T-cell (primary cell): ENCODE measurements at places on chromosomes 2 and 18.

DNA sequence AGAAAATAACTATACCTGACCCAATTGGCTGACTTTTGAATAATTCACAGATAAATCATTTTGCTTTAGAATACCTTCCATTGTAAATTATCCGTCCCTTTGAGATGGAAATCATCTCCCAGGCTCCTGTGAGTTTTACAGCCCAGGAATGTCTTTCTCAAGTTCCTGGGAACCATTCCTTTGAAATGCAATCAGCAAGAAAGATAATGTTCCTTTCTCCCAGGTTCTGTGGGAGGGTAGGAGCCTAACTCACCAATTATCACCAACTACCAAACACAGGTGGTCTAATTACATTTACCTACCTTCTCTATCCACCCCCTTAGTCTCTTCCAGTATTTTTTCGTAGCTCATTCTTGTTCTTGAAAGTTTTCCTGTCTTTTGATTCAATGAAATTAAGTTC lies 1016.0 kb downstream of the SOCS6 start:
- no peak for DNase-seq

DNA sequence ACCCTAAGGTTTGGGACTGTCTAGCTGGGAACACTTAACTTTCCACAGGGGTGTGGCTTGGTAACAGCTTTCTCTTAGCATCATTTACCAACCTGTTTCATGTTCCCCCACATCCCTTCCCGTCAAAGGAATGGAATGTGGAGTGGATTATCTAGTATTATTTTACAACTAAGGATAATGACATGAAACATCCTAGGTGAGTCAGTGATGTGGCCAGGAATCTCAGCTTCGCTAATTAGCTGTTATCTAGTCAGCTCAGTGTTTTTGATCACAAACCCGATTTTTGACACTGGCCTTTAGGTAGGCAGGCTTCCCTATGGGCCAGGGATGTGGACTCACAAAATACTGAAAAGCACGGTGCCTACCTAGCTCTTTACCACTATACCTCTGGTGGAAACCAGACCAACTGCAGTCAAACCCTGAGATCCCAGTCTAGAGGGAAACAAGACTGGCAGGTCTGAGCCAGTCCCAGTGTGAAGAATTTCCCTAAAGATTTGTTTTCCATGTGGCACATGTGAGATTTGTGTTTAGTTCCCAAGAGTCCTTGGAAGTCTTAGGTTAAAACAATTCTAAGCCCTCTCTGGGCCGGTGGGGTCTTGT lies 2.8 kb upstream of the NRP2 start:
- DNase-seq, result no peak

DNA sequence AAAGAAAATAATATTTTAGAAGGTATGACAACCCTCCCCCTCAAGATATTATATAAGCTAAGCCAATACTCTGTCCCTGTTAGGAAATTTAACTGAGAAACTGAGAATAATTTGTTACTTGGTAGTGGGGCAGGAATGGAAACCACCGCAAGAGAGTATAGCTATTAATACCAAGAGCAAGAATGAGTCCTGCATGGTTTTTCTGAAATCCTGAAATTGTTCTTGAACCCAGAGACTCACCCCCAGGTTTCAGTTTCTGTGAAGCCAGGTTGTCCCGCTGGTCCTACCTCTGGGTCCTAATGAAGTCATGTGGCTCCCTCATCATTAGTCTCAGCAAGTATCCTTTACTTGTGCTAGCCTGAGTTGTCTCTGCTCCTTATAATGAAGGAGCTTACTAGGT lies 671.0 kb upstream of the ACVR2A start:
- DNase-seq, result no peak

GRCh38 chr2:1665761-1666505 lies 78.4 kb downstream of the PXDN start:
- no peak for DNase-seq

- DNase-seq, result no peak
Measured at GRCh38 chr18:42798606-42799170, 316.8 kb downstream of the RIT2 start.

- DNase-seq, result no peak
Measured at GRCh38 chr2:88038263-88039105, 17.1 kb downstream of the KRCC1 start.

DNA sequence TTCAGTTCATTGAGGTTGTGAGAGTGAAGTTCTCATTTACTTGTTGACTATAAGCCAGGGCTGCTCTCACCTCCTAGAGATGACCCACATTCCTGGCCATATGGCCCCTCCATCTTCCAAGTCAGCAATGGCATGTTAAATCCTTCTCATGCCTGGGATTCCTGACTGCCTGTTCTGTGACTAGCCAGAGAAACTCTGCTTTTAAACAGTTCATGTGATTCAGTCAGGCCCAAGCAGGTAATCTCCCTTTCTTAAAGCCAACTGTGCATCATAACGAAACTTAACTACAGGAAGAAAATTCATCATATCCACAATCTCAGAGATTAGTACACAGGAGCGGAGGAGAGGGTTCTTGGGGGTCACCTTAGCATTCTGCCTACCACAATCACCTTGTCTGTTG lies 11.5 kb downstream of the DPP4 start:
- DNase-seq, result no peak

DNA sequence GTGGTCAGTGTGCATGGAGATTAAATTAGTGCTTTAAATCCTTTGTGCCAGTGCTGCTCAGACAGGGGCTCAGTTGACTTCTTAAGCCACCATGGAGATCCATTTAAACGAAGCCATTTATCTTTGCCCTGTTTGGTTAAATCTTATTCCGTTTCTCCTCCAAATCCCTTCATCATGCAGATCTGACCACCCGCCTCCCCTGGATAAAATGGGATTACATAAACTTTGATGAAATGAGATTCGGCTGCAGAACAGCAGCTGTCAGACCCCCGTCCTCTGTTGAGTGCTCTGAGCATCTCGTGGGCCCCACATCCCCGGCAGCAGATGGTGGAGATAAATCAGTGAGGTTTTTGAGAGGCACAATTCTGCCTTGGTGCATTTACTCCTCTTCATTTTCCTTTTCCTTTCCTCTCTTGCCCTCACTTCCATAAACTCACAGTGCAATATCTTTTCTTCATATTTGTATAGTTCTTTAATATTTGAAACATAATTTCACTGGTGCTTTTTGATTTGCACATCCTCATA lies 84.4 kb upstream of the TWIST2 start:
- no peak for DNase-seq

DNA sequence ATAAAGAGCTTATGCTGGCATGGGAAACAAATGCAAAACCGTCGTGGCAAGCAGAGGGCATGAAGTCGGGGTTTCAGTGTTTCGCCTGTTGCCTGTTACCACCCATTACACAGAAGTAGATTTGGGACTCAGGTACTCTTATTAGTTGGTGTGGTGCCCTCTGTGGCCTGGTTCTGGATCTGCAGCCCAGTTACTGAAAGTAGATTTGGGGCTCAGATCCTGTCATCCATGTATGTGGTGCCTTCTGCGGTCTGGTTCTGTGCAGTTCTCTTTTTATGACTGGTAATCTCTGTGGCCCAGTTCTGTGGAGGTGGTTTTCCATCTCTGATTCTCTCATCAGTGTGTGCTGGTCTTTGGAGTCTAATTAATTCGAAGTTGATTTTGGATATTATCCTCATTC lies 45.2 kb downstream of the ADNP2 start:
- no peak for DNase-seq

DNA sequence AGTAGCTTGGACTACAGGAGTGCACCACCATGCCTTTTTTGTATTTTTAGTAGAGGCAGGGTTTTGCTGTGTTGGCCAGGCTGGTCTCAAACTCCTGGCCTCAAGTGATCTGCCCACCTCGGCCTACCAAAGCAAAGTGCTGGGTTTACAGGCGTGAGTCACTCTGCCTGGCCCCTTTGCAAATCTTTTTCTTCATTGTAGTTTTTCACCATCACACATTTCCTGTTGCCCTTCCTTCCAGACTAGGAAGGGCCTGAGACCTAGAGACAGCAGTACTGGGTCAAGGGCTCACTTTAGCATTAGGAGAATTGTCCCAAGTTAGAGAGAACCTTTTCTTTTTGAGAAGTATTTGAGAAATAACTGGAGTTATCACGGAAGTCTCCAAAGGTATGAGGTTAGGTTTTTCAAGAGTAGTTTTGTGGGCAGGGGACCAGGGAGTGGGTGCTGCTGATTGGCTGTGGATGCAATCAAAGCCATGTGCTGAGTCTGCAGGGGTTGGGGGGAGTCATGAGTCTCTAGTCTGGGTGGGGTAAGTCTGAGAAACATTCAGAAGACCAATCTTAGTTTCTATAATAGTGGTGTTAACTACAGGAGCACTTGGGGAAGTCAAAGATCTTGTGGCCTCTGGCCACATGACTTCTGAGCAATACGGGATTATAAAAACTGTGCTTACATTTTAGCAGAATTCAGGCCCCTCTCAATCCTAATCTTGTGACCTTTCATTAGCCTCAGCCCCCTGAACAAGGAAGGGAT lies 23.7 kb downstream of the B3GNT2 start:
- DNase-seq, result no peak

GRCh38 chr18:72700961-72701710 lies 157.0 kb upstream of the CBLN2 start:
- no peak for DNase-seq

- no peak for DNase-seq
Measured at GRCh38 chr2:236083934-236084333, 84.3 kb downstream of the GBX2 start.

DNA sequence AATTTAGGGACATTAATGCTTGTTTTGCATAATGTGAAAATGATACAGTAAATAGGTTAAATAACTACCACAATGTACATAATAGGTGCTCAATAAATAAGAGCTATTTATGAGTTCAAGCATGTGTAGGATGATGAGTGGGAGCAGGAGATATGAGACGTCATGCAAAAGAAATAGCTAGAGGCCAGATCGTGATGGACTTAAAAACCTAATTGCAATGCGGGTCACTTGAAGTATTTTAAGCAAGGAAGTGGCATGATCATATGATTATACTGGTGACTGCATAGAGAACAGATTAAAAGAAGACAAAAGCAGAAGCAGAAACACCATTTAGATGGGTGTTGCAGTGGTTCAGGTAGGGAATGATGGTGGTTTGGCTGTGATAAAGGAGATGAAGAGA lies 78.0 kb downstream of the HNMT start:
- DNase-seq, result no peak

- no peak for DNase-seq
Measured at GRCh38 chr2:174395969-174396630, 570 bp downstream of the SCRN3 start.

- no peak for DNase-seq
Measured at GRCh38 chr2:111162718-111163331, 42.1 kb downstream of the BCL2L11 start.

GRCh38 chr2:159409116-159409800 lies 122.8 kb upstream of the WDSUB1 start:
- no peak for DNase-seq

- no peak for DNase-seq
Measured at GRCh38 chr2:64989982-64990614, 899 bp downstream of the SLC1A4 start.

DNA sequence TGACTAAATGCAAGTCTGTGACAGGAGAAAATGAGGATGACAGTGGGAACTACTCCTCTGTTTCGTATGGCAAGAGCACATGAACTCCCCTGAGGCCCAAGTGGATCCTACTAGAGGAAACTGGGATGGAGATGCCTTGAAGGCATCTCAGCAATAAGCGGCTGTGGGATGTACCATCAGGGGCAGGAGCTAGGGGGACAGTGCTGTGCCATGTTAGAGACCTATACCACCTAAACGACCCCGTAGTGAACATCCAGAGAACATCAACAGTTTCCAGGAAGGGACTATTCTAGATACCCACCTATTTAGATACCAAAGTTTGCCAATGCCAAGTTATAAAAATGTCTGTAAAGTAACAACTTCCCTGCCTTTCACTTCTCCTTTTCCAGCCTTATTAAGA lies 860.8 kb upstream of the ACVR2A start:
- DNase-seq, result no peak

- DNase-seq, result no peak
Measured at GRCh38 chr2:167132906-167133555, 244.8 kb downstream of the XIRP2 start.

GRCh38 chr2:109188496-109188890 lies 59.5 kb downstream of the SH3RF3 start:
- no peak for DNase-seq

GRCh38 chr2:47525167-47525566 lies 122.2 kb downstream of the MSH2 start:
- DNase-seq, result no peak

DNA sequence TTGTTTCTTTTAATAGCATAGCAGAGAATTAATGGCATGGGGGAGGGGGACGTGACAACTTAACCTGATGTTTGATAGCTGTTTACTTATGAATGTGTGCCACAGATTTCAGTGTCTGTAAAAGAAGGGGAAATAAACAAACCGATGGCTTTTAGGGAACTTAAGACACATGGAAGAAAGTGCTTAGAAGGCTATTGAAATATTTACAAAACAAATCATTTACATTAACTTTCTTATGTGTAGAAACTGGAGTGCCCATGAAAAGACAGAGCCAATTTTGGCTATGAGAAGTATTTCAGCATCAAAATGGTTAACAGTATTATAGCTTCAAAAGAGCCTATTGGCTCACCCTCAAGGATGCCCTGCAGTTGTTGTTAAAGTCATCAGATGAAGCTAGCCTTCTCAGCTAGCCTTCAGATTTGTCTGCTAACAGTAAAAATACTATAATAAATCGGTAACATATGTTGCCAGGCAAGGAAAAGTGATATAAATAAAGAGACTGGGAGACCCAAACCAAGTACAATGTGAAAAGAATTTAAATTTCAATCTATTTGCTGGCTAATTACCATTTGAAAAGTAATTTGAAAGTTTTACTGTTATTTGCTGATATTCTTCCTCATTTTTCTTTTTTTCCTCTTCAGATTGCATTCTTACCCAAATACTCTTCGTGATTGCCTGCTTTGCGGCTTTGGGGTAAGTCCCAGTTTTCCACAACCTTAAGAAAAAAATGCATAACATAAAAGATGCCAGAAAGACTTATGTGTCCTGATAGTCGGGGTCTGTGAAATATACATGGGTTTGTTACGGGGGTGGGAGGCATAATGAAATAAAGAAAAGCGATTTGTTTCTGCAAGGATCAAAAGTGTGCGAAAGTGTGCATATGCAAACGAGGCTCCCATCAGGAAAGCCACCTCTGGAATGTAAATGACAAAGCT lies 256.4 kb downstream of the MEIS1 start:
- DNase-seq, result no peak

- DNase-seq, result no peak
Measured at GRCh38 chr2:100395532-100396350, 21.7 kb downstream of the CHST10 start.

DNA sequence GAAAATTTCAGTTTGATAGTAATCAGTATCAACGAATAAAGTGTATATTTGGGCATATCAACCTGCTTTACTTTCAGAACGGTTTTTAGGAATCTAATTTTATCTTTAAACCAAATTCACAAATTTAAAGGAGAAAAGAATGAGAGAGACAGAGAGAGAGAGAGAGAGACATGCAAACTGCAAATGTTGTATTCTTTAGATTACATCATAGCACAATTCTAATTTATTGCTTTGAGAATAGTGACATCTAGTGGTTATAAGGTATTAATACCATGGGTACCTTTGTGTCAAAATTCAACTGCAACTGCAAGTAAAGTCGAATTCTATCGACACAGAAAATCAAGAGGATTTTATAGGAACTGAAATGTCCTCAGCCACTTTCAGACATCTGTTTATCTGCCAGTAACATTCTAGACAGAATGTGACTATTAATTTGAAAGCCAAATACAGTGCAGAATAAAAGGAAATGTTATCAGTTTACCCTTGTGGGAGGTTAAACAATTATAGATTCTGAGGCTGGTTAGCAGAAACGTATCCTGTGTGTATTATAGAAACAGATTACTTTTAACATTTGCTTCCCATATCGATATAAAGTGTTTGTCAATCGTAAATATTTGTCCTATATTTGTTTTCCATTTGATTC lies 529.8 kb upstream of the VRK2 start:
- no peak for DNase-seq
